ENCODE measurements at places on chromosomes 6 and 20.

GRCh38 chr6:55433446-55434130, 106.3 kb downstream of the GFRAL start:
- DNase-seq = peak; percentile 41

- DNase-seq = peak; percentile 64
Observed at GRCh38 chr6:130365166-130366106, at the start of gene TMEM200A. Gene TMEM200A (plus strand): TSS chr6:130366017. CDS start chr6:130440423, 74,406 bp downstream.

DNA sequence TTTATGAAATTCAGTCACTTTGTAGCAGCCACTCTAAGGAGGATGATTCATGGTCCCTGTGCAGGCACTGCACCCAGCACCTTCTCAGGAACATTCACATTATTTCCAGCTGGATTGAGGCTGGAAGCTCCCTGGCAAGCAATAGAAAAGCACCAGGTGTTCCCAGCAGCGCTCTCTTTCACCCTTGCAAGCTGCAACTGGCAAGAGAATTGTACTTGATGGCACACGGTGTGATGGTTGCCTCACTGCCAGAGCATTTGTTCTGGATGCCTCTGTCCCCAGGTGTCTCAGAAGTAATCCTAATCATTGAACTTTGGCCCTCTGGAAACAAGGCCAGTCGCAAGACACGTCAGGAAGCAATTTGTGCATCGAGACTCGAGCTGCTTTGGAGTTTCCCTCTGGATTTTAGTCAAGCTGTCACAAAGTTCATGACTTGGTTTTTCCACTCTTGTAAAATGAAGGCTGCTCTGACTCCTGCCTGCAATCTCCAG, 24.9 kb upstream of the PHACTR2 start:
- DNase-seq = peak; percentile 85

- peak; percentile 62 for DNase-seq
Observed at GRCh38 chr6:43216200-43216599, 13.1 kb downstream of the DNPH1 start.
